Left renal cortex interstitium (tissue), 4 donors: ENCODE measurements at places on chromosomes 6 and 20.

DNA sequence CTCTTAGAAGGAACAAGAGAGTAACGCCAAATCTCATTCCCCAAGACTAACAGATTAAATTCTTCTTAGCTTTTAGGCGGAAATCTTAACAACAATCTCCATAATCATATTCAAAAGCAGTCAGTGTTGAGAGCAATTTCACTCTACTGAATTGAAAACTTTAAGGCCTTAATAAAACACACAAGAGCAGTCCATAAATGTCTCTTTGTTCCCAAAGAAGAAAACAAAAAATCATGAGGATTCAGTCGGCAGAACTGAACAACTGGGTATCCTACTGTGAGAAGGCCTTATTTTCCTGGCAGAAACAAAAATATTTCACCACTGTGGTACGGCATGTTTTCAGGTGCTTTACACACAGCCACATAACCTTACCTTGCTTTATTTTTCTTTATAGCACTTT, 14.4 kb downstream of the ABHD12 start:
- no peak for DNase-seq

DNA sequence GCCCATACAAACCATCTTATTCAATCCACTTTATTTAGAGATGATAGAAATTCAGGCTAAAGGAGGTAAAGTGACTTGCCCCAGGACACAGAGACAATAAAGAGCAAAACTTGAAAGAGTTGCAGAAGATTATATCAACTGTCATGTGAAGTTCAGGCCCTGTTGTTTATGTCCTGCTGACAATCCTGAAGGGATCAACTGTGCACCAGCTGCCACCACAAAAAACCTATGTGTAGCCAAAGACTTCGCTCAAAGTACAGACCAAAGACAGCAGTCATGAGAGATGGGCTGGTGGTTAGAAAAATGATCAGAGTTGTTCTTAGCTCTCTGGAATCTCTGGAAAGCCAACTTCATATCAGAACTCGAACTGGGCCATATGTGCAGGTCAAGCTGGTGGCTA, 16.0 kb upstream of the CITED2 start:
- no peak for DNase-seq

GRCh38 chr6:80133020-80133419, 26.5 kb downstream of the BCKDHB start:
- peak; percentile 27 for DNase-seq

DNA sequence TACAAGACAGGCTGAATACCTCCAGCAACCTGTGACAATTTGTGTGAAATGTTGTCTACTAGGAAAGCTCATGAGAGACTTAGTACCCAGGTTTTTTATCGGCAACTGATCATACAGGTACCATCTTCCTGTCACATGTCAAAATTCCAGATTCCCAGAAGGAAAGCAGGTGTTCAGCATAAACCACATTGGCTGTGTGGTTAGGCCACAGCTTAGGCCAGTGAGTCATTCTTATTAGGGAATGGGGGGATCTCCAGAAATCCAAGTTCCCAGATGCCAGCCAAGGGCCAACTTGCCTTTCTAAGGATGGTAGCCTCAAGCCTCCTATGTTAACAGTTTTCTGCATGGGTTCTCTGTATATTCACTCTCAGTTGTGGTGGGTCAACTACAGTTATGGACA, 65.9 kb downstream of the FAM184A start:
- no peak for DNase-seq

DNA sequence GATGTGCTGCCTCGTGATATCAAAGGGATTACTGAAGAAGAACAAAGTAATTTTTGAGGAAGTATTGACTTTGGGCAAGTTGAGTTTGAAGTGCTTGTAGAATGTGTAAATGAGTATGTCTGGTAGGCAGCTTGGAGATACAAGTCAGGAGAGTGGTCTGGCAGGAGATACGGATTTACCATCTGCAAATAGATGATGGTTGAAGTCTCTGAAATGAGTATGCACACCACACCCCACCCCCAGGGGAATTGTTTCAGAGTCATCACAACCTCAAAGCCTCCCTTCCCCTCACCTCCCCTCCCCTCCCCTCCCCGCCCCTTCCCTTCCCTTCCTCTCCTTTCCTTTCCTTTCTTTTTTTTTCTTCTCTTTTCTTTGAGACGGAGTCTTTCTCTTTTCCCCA, 16.4 kb upstream of the MCUR1 start:
- DNase-seq, result no peak

DNA sequence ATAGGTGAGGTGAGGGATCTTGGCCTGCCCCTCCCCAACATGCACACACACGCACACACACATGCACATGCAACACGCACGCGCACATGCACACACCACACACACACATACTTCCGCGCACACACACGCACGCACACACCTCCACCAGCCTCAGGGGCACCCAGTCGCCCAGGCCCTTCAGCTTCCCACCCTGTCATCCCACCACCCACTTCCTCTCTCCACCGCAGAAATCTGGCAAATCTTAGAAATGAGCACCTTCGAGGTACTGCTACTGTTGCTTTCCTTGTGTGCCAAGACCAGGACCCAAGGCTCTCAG, 1.2 kb downstream of the SPDEF start:
- no peak for DNase-seq

GRCh38 chr6:144365271-144365670, 80.1 kb downstream of the UTRN start:
- no peak for DNase-seq

GRCh38 chr6:27250277-27251111, 3.0 kb downstream of the PRSS16 start:
- DNase-seq, result no peak

DNA sequence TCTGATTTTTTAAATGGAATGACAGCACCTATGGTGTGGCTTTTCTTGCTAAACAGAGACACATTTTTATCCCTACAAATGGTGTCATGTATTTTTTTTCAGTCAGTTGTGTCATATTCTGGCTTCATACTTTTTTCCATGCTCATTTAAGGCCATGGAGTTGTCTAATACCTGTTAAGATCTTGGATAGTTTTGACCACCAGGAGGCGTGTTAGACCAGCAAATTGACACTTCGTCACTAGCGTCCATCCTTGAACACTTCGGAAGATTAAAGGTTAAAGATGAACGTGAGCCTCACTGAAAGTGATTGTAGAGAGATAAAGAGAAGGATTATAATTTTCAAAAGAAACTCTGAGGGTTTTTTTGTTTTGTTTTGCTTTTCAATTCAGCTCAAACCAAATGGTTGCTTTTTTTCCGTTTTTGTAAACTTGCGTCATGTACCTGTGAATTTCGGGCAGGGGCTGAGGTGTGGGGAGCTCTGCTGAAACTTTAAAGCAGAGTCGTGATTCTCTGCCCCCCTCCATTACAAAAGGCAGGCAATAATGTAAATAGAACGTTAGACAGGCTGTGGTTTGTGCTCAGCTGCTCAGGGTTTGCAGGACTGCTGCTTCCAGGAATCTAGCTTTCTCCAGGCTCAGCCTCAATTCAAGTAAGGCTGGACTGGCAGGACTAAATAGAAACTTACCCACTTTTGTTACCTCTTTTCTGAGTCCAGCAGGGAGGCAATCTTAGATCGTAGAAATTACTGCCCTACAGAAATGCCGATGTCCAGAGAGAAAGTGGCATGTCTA, 245.1 kb downstream of the FOXA2 start:
- no peak for DNase-seq

- DNase-seq, result no peak
Observed at GRCh38 chr20:24672886-24673677, 203.7 kb downstream of the SYNDIG1 start.

GRCh38 chr6:106117579-106117978, 31.4 kb downstream of the PRDM1 start:
- DNase-seq, result no peak

- DNase-seq, result no peak
Observed at GRCh38 chr20:2799271-2799670, 1.2 kb downstream of the CPXM1 start.

DNA sequence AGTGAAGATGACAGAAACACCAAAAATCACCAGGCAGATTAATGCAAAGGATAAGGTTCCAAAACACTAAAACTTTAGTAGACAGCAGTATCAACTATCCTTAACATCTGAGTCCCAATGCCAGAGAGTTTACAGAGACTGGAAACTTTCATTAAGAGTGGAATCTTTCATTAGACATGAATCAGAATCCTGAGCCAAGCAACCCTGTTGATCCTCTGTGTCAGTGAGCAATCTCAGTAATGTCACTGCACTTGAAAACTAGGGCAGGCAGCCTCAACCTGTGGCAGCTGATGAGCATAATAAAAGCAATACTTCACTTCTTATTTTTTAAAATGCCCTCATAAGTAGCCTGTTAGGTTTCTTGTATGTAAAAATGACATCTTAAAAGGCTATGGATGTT, 252.8 kb upstream of the PLN start:
- no peak for DNase-seq

- no peak for DNase-seq
Observed at GRCh38 chr6:136866872-136867416, 44.6 kb downstream of the PEX7 start.

DNA sequence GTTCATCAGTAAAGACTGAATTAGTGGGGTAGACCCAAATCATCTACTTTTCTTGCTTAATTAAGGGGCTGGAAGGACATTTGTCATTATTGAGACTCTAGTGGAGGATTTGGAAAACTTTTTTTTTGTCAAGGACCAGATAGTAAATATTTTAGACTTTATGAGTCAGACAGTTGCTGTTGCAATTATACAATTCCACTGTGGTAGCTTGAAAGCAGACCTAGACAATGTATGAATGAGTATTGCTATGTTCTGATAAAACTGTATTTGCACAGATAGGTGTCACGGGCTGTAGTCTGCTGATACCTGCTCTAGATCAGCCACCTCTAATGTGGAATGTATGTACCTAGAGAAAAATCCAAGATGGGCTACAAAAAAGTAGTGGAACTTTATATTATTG, 175.0 kb downstream of the CARMIL1 start:
- DNase-seq, result no peak
